ENCODE measurements at places on chromosomes 1 and 21.
A peak's percentile ranks its signal among the peaks of the same experiment; 100 is the strongest.

DNA sequence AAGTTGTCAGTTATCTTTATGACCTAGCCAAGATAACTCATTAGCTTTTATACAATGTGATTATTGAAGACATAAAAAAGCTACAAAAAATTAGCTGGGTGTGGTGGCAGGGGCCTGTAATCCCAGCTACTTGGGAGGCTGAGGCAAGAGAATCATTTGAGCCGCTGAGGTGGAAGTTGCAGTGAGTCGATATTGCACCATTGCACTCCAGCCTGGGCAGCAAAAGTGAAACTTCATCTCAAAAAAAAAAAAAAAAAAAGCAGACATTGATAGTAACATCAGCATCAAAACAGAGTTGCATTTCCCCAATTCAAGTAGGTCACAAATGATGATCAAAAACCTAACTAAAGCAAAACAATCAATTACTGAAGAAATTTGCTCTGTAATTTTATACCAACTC, 191.4 kb downstream of the PTGER3 start:
- DNase-seq: no peak

DNA sequence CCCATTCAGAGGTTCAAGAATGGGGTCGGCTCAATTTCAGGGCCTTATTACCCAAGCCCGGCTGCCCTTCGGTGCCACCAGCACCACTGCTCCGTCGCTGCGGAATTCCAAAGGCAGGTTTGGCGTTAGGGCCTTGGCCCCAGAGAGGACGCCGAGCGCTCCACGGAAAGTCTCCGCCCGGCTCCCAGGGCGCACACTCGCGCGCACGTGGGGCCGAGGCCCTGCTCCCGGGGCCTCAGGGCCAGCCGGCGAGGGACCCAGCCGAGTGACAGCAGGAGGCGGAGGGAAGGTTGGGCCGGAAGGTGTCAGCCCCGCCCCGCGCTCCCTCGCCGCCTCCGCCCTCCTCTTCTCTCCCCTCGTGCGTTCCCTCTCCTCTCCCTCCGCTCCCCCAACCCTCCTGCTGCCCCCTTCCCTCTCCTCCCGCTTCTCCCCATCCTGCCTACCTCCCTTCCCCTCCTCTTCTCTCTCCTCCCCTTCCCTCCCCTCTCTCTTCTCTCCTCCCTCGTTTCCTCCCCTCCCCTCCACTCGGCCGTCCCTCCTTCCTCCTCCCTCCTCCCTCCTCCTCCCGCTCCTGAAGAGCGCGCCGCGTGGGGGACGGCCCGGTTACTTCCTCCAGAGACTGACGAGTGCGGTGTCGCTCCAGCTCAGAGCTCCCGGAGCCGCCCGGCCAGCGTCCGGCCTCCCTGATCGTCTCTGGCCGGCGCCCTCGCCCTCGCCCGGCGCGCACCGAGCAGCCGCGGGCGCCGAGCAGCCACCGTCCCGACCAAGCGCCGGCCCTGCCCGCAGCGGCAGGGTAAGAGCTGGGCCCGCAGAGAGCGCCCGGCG, at the start of gene ETS2:
Gene ETS2, plus strand, starts transcription at position 602 of the 825 bp plus-strand sequence. CDS start 4,106 bp downstream, outside the sequence.
- peak; percentile 75 for DNase-seq

DNA sequence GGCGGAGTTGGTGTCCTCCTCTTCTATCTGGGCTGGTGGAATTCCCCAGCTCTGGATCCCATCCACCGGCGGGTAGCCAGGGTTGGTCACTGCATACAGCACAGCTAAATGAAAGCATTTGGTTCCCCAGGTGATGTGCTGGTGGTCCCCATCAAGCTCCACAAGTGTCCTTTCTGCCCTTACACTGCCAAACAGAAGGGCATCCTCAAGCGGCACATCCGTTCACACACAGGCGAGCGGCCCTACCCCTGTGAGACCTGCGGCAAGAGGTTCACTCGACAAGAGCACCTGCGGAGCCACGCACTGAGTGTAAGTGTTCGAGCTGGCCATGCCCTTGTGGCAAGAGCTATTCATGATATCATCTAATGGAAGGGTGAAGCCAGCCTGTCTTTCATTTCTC, 15.9 kb downstream of the ZBTB8B start:
- DNase-seq: no peak

DNA sequence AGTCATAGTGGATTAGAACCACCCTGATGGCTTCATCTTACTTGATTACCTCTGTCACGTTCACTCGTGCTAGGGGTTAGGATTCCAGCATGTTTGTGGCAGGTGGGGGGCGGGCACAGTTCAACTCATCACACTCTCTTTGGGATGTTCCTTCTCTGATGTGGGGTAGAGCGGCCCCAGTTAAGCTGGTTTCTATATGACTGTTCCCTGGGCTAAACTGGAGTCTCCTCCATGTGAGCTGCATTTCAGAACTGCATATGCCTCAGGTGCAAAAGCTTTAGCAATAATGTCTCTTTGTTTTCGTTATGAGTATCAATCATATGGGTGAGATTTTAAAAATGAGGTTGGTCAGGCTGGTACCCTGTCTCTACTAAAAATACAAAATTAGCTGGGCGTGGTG, 393.2 kb downstream of the RPS6KC1 start:
- DNase-seq: no peak

- no peak for DNase-seq
Observed at GRCh38 chr1:89908672-89909436, 86.1 kb upstream of the ZNF326 start.

- no peak for DNase-seq
Observed at GRCh38 chr1:234040446-234041317, 136.2 kb downstream of the SLC35F3 start.

- DNase-seq: no peak
Observed at GRCh38 chr1:156486421-156487344, 13.9 kb downstream of the MEF2D start.

DNA sequence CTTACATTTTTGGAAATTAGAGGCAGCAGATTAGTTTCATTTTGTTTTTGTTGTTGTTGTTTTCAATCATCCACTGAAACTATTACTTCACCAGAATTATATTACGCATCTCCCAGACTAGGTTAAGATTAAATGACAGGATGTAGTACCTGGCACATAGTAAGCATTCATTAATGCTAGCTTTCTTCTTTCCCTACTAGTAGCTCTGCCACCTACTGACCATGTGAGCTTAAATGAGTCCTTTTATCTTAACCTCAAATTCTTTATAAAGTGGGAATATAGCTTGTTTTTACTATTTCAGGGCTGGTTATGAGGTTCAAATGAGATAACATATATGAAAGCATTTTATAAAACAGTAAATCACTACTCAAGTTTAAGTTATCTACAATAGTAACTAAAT, 10.2 kb upstream of the ASPM start:
- DNase-seq: no peak

- no peak for DNase-seq
Observed at GRCh38 chr1:181353526-181353925, 129.8 kb upstream of the CACNA1E start.

GRCh38 chr1:55055084-55055882, 15.9 kb downstream of the PCSK9 start:
- DNase-seq: no peak

DNA sequence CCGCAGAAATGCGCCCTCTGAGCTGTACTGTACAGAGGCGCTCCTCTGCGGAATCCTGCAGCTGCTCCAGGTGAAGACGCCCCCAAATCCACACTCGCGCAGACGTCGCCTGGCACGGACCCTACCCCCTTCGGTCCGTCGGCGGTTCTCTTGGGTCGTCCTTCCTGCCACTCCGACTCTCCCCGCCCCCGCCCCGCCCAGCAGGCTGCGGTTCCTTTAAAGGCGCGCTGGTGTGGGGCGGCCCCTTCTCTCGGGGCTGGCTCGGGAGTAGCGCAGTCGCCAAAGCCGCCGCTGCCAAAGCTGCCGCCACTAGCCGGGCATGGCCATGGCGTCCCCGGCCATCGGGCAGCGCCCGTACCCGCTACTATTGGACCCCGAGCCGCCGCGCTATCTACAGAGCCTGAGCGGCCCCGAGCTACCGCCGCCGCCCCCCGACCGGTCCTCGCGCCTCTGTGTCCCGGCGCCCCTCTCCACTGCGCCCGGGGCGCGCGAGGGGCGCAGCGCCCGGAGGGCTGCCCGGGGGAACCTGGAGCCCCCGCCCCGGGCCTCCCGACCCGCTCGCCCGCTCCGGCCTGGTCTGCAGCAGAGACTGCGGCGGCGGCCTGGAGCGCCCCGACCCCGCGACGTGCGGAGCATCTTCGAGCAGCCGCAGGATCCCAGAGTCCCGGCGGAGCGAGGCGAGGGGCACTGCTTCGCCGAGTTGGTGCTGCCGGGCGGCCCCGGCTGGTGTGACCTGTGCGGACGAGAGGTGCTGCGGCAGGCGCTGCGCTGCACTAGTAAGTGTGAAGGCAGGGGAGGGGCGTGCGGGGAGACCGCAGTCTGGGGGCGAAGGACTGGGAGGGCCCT, at the start of gene RASSF5:
Gene RASSF5, plus strand, starts transcription at position 248 of the 846 bp plus-strand sequence. Its CDS starts 72 bp downstream, at position 320.
- no peak for DNase-seq

DNA sequence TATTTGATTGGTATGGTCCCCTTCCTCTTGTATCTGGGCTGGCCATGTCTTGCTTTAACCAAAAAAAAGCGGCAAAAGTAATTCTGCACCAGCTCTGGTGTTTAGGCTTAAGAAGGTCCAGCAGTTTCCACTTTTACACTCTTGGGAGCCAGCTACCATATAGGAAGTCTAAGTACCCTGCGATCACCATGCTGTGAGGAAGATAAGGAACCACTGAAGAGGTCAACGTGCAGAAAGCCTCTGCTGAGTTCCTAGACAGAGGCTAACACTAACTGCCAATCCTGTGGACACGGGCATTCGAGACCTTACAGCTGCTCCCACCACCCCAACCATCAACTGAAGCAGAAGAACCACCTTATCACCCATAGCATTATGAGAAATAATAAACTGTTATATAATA, 331.4 kb downstream of the VAV3 start:
- DNase-seq: no peak

DNA sequence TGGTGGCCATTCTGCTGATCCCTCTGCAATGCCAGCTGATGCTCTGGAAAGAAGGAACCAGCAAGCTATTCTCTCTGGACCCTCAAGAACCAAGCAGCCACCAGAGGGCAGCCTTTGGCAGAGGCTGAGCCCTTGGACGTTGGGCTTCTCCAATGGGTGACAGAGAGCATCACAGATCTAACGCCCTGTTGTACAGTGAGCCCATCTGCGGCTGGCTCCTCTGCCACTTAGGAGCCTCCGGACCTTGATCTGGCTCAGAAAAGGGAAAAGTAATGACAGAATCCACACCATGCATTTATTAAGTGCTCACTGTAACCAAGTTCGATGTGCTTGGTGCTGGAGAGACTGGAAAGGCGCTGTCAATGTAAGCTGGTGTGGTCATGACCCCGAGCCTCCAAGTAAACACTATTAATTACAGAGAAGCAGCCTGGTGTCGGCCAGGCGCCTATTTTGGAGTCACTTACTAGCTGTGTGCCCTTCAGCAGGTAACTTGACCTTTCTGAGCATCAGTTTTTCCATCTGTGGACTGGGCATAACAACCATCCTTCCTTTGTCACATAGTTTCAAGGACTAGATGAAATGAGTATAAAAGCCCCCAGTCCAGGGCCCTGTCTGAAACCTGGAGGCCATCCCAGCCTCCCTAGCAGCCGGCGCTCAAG, 34.9 kb downstream of the ECE1 start:
- DNase-seq: peak; percentile 49

GRCh38 chr1:167430134-167430848, 88.0 kb downstream of the CD247 start:
- no peak for DNase-seq

GRCh38 chr21:45152265-45152746, 77.9 kb downstream of the ADARB1 start:
- no peak for DNase-seq

DNA sequence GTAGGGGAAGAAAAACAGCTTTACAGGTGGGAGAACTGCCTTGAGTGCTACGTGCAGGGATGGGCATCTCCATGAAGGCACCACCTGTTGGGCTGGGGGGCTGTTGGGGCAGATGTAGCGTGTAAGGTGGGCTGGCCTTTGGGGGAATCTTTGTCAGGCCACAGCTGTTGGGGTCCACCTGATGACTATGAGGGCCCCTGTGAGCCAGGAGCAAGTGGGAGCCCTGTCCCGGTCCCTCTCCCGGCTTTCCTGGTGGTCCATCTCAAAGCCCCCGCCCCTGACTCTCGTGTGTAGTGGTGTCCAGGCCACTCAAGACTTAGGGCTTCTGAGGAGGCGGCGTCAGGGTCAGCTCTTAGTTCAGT, 13.5 kb downstream of the SLC37A1 start:
- no peak for DNase-seq

GRCh38 chr21:34157521-34157920, 84.1 kb downstream of the MRPS6 start:
- DNase-seq: no peak

- no peak for DNase-seq
Observed at GRCh38 chr1:214516434-214517326, 34.7 kb downstream of the PTPN14 start.

DNA sequence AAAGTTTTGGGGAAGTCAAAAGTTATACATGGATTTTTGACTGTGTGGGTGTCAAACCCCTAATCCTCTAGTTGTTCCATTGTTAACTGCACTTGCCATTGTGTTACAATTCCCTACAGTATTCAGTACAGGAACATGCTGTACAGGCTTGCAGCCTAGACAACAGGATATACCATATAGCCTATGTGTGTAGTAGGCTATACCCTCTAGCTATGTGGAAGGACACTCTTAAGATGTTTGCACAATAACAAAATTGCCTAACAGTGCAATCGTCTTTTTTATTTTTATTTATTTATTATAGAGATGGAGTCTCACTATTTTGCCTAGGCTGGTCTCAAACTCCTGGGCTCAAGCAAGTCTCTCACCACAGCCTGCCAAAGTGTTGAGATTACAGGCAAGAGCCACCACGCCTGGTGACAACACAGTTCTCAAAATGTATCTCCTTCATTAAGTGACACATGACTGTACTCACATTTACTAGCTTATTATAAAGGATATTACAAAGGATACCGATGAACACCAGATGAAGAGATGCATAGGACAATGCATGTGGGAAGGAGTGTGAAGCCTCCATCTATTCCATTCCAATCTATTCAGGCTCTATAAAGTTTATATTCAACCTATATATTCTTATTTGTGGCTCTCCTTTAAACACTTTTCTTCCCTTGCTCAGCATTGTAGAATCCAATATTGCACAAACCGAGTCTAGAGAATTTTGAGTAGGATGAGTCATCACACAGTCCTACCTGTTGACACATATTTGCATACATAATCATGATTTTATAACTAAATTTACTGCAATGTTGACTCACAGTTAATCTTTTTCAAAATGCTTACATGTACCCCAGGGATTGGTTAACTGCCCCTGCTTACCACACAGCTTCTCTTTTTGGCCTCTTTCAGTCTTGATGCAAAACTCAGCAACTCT, 28.4 kb upstream of the CEP350 start:
- DNase-seq: no peak

- DNase-seq: no peak
Observed at GRCh38 chr1:99623554-99623953, 22.4 kb upstream of the PALMD start.

DNA sequence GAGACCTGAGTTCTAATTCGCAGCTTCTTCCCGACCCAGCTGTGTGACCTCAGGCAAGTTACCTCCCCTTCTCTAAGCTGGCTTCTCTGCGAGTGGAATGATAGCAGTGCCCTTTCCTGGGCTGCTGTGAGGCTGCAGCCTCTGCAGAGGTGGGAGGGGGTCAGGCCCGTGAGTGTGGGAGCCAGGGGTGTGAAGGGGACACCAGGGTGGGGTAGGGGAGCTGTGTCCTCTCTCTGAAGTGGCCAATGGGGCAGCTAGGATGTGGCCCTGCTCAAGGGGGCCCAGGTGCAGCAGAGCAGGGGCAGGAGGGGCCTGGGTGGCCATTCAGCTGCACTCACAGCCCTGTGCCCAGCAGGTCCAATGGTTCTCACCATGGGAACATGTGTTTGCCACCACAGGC, 24.5 kb downstream of the DMRTB1 start:
- no peak for DNase-seq

GRCh38 chr1:2311184-2312032, 79.9 kb downstream of the MORN1 start:
- no peak for DNase-seq

All from NCI-H524 treated with DMSO at 0.1 percent for 48 hours (cell line).